ENCODE measurements at places on chromosomes 11 and 22. TPM values are rescaled to one million over a fixed set of nuclear protein-coding genes. Genes with fewer than 3 reads are reported as not detected.

DNA sequence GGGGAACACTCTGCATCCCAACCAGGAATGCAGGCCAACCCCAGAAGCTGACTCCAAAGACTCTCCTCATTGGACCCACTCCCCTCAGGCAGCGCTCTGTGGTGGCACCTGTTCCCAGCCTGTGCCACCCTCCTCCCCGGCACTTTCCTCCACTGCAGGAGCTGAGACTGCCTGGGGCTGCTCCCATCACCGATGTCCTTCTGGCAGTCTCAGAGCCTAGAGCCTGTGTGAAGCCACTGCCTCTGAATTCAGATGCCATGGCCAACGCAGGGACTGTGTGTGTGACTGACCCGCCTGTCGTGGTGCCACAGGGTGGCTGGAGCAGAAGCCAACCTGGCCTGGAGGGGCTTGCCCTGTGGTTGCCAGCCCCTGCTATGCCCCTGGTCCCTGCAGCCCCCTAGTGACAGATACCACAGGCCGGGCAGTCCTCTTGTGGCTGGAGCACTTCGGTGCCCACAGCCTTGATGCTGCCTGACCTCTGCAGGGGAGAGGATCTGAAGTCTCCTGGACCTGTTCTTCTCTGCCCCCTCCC lies 43.2 kb downstream of the TBX1 start:
- DNase-seq, result no peak

GRCh38 chr22:39622881-39623367 lies 52.4 kb downstream of the CACNA1I start:
- DNase-seq, result peak; percentile 31

GRCh38 chr22:27997538-27997937 lies 78.5 kb upstream of the PITPNB start:
- DNase-seq, result no peak

DNA sequence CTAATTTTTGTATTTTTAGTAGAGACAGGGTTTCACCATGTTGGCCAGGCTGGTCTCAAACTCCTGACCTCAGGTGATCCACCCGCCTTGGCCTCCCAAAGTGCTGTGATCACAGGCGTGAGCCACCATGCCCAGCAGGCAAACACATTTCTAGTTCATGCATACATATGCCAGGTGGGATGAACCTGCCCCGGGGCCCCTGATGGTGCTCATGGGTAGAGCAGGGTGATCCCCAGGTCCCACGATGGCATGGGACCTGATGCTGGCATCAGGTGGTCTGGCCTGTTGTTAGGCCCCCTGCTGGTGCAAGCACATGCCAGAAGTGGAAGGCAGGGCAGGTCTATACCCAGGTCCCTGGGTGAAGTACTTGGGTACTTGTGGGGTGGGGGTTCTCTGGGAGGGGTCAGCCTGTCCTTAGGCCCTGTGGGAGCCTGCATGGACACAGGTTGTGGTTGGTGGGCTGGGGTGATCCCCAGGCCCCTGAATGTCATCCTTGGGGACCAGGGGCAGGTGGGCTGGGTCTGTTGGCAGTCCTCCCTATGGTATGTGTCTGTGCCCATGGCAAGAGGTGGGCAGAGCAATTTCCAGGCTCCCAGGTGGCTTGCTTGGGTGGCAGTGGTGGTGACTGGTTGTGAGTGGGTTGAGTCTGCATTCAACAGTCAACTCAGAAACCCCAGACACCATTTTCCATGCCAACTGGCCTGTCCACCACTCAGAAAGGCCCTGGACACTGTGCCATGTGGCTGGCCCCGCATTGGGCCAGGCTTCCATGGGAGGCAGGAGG lies 9.6 kb upstream of the RGL4 start:
- no peak for DNase-seq

KRTAP5-8 gene
- polyA plus RNA-seq, result 0.09 TPM

FREY1 gene
- 0.24 TPM for polyA plus RNA-seq

C11orf87 gene
- 0.27 TPM for polyA plus RNA-seq

CDC45 gene
- polyA plus RNA-seq, result 8.7 TPM

EFCAB6 gene
- polyA plus RNA-seq, result 1.5 TPM

Measured in large intestine (tissue), 12 donors.